Smooth muscle cell of trachea (primary cell): ENCODE measurements at places on chromosomes 2 and 18. TPM values are rescaled to one million over a fixed set of nuclear protein-coding genes. Genes with fewer than 3 reads are reported as not detected.

The KDSR gene
- total RNA-seq: 36.9 and 46.8 TPM in 2 replicates

The PIAS2 gene
- 20.5 and 21.2 TPM in 2 replicates for total RNA-seq

The VWA3B gene
- 0.17 TPM in 1 of 2 replicates, not detected in the other for total RNA-seq

The TTN gene
- 0.50 and 3.8 TPM in 2 replicates for total RNA-seq

The LYPD6B gene
- not detected in 2 replicates for total RNA-seq

The KLHL29 gene
- 4.2 and 13.9 TPM in 2 replicates for total RNA-seq

The UGT1A5 gene
- not detected in 2 replicates for total RNA-seq

The TSPYL6 gene
- total RNA-seq: under 0.01 TPM in 1 of 2 replicates, not detected in the other

The IL36RN gene
- not detected in 2 replicates for total RNA-seq

The AOX1 gene
- total RNA-seq: 38.1 and 41.0 TPM in 2 replicates
